ENCODE measurements at places on chromosomes 6 and 20.

DNA sequence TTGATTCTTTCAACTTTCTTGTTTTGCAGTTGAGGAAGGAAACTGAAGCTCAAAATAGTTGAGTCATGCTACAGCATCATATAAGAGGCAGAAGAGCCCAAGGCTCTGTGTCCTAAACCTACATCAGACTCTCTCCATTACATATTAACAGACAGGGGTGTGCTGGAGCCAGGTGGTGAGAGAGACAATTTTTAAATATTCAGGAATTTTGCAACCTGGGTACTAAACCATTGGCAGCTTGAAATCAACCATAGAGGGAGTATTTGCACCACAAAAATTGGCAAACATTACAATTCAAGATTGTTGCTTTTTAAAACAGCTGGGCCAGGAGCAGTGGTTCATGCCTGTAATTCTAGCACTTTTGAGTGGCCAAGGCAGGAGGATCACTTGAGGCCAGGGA, 65.8 kb upstream of the SOX4 start:
- no peak for DNase-seq

- no peak for DNase-seq
These were observed 58.5 kb upstream of the B3GAT2 start for GRCh38 chr6:71015392-71015791.

DNA sequence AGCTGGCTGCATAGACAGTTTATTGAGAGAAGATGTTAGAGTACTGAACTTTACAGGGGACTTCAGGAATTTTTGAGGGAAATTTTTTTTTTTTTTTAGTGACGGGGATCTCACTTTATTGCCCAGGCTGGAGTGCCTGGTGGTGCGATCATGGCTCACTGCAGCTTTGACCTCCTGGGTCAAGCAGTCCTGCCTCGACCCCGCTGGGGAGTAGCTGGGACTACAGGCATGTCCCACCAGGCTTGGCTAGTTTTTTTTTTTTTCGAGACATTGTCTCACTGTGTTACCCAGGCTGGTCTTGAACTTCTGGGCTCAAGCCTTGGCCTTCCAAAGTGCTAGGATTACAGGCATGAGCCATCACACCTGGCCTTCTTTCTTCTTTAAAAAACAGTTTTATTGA, 10.8 kb upstream of the EFCAB8 start:
- no peak for DNase-seq

GRCh38 chr20:63314015-63314471, 21.1 kb downstream of the COL20A1 start:
- no peak for DNase-seq

GRCh38 chr6:53313784-53314400, 34.9 kb downstream of the ELOVL5 start:
- no peak for DNase-seq

DNA sequence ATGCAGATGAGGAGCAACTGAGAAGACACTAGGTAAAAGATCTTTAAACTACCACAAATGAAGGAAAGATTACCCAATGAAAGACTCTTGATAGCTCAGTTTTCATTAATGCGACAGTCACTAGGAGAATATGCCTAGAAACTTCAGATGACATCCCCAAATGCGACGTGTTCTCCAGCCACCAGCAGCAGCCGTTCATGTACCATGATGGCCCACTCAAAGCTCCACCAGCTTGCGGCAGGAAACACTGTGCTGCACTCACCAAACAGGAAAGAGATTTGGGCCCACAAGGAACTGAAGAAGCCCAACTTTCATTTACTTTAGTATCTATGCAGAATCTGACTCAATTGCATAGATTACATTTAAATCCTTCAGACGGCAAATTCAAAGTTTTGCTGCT, 7.5 kb downstream of the DIDO1 start:
- no peak for DNase-seq

- DNase-seq, result peak; percentile 33
These were observed 883 bp upstream of the DBNDD2 start for GRCh38 chr20:45407067-45407745.

GRCh38 chr6:85479208-85479607, 29.3 kb downstream of the NT5E start:
- no peak for DNase-seq

DNA sequence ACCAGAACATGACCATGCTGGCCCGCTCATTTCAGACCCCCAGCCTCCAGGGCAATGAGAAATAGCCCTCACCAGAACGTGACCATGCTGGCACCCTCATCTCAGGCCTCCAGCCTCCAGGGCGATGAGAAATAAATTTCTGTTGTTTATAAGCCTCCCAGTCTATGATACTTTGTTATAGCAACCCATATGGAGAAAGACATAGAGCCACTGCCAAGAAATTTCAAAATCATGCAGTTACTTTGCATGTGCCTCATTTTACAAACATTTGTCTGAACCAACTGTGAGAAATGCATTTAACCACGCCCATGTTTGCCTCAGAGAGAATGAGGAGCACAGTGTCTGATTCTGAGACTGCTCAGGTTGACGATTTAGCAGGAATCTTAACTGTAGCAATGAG, 15.5 kb downstream of the CYP39A1 start:
- DNase-seq, result no peak

GRCh38 chr6:3878048-3878666, 29.0 kb downstream of the FAM50B start:
- DNase-seq, result no peak

- no peak for DNase-seq
These were observed 50.0 kb downstream of the SOBP start for GRCh38 chr6:107539849-107540464.

GRCh38 chr6:14804785-14805210, 441.1 kb upstream of the JARID2 start:
- DNase-seq, result no peak

DNA sequence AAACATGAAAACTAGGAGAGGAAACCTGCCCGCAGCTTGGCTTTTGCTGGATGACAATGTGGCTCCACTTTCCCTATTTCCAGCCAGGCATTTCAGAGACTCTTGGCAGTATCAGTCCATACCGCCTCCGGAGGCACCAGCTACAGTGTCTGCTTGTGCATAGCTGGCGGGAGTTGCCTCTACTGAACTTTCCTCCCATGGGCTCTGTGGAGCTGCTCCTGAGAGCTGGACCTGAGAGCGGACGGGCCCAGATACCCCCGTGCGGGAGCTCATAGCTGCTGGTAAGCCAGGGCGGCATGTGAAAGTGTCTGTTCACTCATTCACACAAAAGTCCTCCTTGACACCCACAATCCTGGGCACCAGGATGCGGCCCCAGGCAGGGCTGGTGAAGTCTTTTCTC, 130.3 kb upstream of the PMEPA1 start:
- no peak for DNase-seq

- DNase-seq, result no peak
These were observed 17.1 kb downstream of the NTSR1 start for GRCh38 chr20:62725596-62726268.

DNA sequence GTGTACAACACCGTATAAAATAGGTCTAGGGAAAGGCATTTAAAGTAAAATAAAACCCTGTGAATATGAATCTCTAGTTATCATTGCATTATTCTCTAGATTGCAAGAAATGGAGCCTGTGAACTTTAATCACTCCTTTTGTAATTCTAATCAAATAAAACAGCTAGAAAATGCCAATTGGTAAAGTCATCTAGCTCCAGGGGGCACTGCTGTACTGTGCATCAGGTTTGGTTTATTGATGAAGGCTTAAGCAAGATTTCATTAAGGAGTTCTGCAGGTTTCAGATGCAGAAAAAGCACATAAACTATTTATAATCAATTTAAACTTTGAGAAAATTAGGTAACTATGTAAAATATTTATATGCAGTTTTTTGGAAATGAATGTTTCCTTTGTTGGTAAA, 645.0 kb downstream of the PHF3 start:
- DNase-seq, result peak; percentile 16

- peak; percentile 68 for DNase-seq
These were observed 81.6 kb downstream of the GMPR start for GRCh38 chr6:16319813-16320532.

- peak; percentile 56 for DNase-seq
These were observed 206.0 kb downstream of the CDC5L start for GRCh38 chr6:44593539-44593944.

GRCh38 chr6:158955255-158955654, 44.7 kb downstream of the RSPH3 start:
- DNase-seq, result no peak

GRCh38 chr20:10853176-10853575, 179.4 kb upstream of the JAG1 start:
- DNase-seq, result no peak

DNA sequence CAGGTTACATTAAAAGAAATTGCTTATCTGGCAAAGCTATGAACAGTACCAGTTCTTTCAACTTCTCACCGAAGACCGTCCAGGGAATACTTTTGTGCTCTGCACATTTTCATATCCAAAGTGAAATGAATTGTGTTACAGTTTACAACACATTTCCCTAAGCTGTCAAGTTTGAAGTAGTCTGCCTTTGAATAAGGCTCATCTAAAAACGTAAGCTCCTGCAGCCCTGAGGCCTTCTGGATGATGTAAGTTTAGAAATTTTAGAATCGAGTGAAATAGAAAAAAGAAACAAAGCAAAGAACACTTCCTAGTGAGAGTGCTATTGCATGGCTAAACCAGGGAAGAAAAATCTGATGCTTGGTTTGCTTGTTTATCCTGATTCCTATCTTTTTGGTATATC, 653.8 kb downstream of the MMUT start:
- DNase-seq, result no peak

GRCh38 chr20:46343975-46344357, 35.7 kb upstream of the CDH22 start:
- no peak for DNase-seq

DNA sequence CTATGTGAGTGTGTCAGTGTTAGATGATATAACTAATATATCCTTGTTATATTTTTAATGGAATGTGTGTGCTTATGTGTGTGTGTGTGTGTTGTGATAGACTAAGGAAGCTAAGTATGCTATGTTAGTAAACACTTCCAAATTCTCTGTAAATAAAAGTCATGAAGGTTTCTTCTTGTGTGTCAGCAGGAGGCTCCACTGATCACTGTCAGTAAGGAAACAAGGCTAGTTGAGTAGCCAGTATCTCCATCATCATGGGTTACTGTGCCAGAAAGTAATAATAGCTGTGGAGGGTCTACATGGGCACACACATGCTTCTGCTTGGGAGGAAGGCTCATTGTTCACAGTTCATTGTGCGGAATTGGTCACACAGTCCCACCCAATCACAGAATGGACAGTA, 302.8 kb upstream of the RNF217 start:
- no peak for DNase-seq

GRCh38 chr6:5536644-5537043, 275.3 kb downstream of the FARS2 start:
- no peak for DNase-seq

GRCh38 chr20:15185322-15185721, 847.9 kb upstream of the FLRT3 start:
- DNase-seq, result no peak

- DNase-seq, result no peak
These were observed 745 bp upstream of the AGPAT1 start for GRCh38 chr6:32176476-32177182.

- DNase-seq, result no peak
These were observed 163.9 kb downstream of the FAXC start for GRCh38 chr6:99185525-99185924.

DNA sequence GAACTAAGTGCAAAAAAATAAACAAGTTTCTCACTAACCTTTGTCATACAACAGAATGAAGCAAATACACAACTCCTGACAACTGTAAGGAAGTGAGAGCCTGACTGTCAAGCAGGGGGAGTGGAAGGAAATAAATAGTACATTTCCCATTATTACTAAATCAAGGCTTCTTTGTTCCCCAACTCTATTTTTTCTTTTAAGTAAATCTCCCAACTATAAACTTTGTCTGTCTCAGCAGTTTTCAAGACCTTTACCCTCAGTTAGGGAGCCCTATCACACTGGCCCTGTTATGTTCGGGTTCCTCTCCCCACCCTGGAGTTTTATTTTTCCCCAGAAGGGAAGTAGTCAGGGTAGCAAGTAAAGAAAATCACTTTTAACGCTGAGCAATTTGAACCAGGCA, 24.1 kb upstream of the IPCEF1 start:
- DNase-seq, result no peak

DNA sequence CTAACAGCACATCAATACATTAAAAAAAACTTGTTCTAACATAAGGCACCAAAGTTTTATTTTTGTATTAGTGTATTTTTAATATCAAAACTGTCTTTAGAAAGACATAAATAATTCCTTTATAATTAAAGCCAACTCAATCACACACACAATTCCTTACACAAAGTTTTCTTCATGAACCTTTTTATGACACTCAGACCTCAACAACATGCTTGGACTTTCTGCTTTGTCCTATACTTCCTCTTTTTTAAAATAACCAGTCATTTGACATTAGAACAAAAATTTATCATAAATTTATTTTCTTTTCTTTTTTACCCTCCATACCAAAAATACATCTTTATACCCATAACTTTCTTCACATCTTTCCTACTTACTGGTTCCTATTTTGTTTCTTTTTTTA, 292.0 kb upstream of the ARID1B start:
- DNase-seq, result no peak

GRCh38 chr20:36439040-36439730, 102.1 kb upstream of the MYL9 start:
- DNase-seq, result peak; percentile 83

- DNase-seq, result peak; percentile 93
These were observed at the start of gene GCLC for GRCh38 chr6:53544470-53545308. Gene GCLC, minus strand, starts transcription at chr6:53545101. Its CDS starts 456 bp downstream, at chr6:53544645.

DNA sequence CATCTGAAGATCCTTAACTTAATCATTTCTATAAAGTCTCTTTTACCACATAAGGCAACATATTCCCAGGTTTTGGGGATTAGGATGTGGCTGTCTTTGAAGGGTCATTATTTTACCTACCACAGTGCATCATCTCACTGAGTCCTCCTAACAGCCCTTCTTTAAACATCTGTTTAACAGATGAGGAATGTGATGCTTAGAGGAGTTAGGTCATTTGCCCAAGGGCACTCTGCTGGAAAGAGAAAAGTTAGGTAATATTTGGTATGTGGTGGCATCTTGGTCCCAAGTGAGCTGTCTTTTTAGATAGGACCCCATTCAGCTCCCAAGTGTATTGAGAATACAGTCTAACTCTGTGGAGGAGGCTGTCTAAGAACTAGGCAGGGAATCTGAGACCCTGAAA, 11.0 kb downstream of the MMP24 start:
- DNase-seq, result no peak

- DNase-seq, result peak; percentile 30
These were observed 26.7 kb upstream of the TTPAL start for GRCh38 chr20:44448753-44449546.

DNA sequence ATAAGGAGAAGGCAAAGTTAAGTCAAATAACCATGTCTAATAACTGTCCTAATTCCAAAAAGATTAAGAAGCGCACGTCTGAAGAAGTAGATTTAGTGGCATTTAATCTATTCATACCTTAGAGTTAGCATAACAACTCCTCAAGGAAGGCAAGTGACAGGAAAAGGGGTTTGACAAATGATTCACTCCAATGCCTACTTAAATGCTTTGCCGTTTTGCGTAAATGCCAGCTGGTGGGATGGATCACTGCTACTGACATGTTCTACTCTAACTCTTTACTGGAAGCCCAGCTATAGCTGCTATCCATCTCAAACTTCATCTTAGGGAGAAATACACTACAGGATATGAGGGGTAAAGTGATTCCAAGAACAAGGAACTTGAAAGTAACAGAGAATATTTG, 347.3 kb upstream of the RUNX2 start:
- DNase-seq, result no peak

Measured in GM13977 (cell line).